ENCODE measurements at places on chromosomes 6 and 20.

GRCh38 chr20:49482621-49483017 lies at the start of gene KCNB1:
Gene KCNB1 (minus strand): TSS chr20:49482668. CDS start chr20:49482480, 188 bp downstream.
- peak; percentile 17 for DNase-seq

DNA sequence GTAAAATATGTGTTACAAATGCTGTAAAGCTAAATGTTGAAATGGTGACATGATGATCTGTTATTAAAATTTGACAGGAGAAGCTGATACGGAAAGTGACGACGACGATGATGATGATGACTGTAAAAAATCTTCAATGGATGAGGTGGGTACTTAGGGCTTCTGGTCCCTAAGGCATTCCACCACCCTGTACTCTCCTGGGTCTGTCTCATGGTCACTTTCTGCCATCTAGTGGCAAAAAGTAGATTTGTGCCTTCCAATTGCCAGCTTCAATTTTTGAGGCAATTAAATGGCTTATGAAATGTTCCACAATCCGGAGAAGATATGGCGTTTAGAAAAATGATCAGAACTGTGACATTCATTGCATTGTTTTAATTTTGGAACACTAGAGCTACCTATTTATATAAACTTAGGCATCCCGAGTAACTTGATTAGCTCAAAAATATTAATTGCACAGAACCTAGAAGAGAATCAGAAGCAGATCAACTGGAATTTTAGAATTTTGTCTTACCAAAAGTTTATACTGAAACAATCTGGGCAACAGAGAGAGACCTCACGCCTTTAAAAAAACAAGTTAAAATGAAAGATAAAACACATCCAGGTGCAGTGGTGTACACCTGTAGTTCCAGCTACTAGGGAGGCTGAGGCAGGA lies 346.5 kb upstream of the PLCB4 start:
- peak; percentile 73 for DNase-seq

GRCh38 chr6:136763255-136763654 lies 29.0 kb downstream of the MAP3K5 start:
- DNase-seq: no peak

DNA sequence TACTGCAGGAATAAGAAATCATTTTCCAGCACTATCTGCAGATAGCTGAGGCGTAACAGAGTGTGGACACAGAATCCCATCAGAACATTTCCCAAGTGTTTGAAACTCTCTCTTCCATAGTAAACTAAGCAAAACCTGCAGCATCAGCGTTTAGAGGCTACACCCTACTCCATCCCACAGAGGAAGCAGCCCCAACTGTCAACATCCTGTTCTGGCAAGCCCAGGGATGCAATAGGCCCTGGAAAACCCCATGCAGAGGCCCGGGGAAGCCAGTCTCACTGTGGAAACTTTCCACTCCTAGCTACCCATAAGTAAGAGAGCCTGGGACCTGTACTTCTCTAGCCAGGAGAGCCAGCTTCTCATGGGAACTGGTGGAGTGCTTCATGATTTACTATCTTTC lies 129.4 kb downstream of the LY86 start:
- DNase-seq: peak; percentile 91

GRCh38 chr6:35354361-35355135 lies 12.2 kb downstream of the PPARD start:
- DNase-seq: no peak

DNA sequence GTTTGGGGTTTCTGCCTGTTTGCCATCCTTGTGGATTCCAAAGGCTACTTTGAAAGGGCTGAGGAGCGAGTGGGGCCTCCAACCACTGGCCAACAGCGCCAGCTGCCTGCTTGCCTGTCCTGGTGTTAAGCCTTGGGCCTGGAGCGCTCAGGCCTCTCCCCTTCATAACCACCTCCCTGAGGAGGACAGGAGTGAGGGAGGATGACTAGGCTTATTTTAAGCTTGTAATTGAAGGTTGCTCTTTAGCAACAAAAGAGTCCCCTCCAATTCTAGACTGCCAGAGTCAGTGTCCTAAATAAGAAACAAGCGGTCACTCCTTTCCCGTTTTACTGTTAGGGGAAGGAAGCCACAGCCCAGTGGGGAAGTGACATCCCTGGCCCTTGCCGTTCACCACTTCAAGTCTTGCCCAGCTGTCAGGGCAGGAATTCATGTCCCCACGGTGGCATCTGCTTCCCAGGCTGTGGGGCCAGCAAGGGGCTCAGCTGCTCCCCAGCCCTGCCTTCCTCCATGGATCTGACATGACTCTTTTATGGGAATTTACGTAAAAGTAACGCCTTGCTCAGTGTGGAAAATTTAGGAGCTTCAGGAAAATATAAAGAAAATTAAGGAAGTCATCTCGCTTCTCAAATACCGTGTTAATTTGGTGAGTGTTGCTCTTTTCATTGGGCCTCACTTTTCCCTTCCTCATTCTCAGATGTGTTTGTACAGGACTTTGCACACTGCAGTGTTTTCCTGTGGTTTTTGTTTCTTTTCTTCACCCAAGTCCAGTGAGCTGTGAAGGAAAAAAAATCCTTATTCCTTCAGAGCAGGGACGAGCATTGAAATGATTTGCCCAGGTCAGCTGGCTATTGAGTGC lies 57.8 kb downstream of the SSR1 start:
- DNase-seq: peak; percentile 54

DNA sequence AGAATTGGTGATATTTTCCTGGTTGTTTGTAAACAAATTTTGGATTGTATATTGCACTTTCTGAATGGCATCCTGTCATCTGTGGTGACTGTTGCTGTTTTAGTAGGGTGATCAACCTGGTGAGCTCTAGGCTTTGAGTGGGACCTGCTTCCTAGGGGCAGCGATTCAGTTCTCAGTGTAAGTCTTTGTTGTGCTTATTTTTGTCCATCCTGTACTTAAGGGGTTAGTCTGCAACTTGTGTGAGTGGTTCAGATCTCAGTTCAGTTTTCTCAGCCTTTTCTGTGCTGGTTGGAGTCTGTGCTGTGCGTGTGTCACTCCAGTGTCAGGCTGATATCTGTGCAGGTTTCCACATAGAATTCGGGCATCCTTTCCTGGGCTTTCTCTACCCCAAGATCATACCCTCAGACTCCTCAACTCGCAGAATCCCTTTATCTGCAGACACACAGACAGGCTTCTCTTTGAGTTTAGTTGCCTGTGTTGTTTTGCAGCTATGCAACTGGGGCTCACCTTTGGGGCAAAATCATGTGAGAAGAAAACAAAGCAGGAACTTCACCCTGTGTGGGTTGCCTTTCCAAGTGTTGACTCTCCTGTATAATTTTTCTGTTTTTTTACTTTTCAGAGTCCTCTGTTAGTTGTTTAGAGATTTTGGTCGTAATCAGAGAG lies 177.7 kb downstream of the FARS2 start:
- no peak for DNase-seq

DNA sequence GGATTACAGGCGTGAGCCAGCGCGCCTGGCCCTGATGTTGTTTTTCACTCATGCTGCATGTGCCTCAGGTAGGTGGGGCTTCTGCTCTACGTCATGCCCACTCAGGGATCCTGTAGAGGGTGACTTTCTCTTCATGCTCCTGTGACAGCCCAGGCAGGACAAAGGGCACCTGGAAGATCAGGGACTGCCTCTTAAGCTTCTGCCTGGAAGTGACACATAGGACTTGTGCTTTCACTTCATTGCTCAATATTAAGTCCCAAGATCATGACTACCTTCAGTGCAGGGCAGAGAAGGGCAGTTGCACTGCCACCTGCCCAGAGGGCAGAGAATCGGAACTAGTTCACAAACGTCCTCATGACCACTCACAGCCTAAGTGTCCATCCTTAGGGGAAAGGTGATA lies 249.5 kb upstream of the SULF2 start:
- DNase-seq: no peak

- no peak for DNase-seq
These were observed 55.3 kb downstream of the PFDN4 start for GRCh38 chr20:54263116-54263690.
